ENCODE measurements at places on chromosomes 13 and 19. TPM values are rescaled to one million over a fixed set of nuclear protein-coding genes. Genes with fewer than 3 reads are reported as not detected.
A peak's percentile ranks its signal among the peaks of the same experiment; 100 is the strongest.

GRCh38 chr13:31044364-31045285 lies 112.2 kb downstream of the TEX26 start:
- DNase-seq, result peak; percentile 74

DNA sequence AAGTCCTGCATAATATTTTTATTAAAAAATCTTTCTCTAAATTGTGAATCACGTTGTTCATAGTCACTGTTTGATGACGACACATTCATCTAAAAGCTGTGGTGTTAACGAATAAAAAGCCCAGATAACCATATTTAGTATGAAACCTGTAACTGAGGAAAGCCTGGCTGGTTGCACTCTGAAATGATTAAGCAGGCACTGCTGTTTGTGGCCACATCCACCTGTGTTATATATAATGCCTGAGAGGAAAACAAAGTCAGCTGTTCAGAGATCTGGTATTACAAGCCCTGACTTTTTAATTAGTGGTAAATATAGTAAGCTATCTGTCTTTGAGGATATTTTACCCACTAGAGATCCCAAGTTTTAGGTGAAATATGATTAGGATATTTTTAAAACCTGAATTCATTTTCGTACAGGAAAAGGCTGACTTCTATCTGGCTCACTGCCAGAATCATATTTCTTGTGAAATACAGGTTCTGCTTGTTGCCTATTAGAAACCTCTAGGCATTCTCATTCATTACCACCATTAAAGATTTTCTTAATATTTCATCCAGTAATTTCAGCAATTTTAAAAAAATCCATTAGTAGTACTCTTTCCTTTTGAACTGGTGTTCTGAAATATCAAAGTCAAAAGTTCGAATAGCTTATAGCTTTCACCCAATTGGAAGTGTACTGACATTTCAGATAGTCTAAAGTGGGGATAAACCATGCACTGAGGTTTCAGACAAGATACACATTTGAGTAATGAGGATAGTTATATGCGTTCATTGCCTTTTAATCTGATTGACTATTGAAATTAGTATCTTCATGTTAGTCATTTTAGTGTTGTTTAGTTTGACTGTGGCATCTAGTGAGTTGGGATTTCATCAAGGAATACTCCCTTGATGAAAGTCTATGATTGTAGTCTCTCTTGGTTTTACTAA lies 79.7 kb downstream of the LMO7 start:
- DNase-seq, result no peak

- no peak for DNase-seq
Measured at GRCh38 chr13:21297447-21297846, 121.0 kb downstream of the MRPL57 start.

GRCh38 chr13:50699874-50700663 lies 143.4 kb downstream of the DLEU7 start:
- no peak for DNase-seq

DNA sequence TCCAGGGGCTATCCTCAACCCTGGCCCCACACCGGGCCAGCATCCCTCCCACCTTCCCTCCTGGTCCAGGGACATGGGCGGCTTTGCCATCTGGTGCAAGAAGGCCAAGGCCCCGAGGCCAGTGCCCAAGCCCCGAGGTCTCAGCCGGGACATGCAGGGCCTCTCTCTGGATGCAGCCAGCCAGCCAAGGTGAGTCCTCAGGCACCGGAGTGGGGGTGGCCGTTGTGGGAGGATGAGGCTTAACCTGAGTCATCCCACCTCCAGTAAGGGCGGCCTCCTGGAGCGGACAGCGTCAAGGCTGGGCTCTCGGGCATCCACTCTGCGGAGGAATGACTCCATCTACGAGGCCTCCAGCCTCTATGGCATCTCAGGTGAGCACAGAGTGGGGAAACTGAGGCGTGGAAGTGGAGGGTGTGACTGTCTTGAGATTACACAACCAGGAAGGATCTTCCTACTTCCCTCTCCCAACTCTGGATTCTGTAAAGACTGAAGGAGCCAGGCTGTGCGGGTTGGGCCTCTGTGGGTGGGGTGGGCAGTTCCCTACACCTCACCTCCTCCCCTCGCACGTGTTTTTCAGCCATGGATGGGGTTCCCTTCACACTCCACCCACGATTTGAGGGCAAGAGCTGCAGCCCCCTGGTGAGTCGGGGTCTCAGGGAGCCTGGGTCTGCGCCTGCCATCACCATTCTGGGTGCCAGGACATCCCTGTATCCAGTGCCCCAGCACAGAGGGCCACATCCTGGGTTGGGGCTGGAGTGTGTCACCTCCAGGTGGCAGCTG lies 3.8 kb downstream of the MVB12A start:
- no peak for DNase-seq

DNA sequence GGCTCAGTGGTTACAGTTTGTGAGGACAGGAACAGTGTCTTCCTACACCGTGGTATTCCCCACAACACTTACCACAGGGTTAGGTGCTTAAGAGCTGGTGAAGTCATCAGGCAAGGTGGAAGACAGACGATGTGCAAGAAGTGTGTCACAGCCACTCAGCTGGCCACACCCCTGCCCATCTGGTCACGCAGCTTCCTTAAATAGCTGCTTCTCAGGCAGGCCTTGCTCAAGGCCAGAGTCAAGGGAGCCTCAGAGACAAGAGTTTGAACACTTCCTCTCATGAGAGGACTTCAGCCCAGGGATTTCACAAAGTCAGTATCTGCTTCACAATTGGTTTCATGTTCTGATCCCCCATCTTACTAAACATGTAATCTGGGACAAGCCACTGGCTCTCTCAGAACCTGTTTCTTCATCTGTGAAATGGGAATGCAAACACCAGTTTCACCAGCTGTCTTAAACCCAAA lies 80.3 kb upstream of the FRY start:
- peak; percentile 50 for DNase-seq

DNA sequence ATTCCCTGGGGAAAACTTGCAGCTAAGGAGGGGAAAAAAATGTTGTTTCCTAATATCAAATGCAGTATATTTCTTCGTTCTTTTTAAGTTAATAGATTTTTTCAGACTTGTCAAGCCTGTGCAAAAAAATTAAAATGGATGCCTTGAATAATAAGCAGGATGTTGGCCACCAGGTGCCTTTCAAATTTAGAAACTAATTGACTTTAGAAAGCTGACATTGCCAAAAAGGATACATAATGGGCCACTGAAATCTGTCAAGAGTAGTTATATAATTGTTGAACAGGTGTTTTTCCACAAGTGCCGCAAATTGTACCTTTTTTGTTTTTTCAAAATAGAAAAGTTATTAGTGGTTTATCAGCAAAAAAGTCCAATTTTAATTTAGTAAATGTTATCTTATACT lies 33.6 kb downstream of the TNFSF11 start:
- no peak for DNase-seq

- DNase-seq, result no peak
Measured at GRCh38 chr13:50911081-50911631, 1.6 kb downstream of the RNASEH2B start.

DNA sequence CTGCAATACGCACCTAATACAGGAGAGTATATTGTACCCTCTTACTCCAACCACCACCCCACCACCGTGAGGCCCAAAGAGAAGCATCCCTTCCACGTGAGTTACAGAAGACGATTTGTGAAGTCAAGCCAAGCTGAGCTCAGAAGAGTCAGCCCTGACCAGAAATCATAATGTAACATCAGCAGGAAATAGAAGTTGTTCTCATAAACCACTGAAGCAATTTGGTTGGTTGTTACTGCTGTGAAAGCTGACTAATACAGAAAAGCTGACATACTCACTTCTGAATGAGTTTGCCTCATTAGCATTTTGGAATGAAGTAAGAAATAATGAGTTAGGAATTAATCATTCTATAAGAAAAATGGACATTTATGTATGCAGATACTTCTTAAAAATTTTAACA lies 749.4 kb upstream of the SLC10A2 start:
- no peak for DNase-seq

DNA sequence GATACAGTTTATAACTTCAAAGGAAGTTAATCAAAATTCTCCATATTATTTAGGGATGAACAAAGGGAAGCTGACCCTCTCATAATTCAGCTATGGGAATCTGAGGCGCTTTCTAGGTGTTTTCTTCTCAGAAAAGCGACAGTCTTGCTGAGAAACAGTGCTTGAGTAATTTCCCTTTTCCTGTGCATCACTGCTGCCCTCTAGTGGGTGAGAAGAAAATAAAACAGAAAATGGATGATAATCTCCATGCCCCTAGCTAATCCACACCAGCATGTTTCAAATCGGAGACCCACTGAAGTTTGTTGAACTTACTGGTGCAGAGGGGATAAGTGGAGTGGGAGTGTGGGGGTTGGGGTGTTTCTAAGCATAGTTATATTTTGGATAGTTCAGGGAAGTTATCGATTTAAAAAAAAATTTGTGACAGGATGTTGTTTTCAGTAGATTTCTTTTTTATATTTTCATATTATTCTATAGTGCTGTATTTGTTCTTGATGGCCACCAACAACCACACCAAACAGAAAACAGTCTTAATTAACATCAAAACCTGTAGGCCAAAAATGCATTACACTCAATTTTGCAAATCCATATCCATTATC lies 21.4 kb downstream of the LCP1 start:
- DNase-seq, result no peak

- no peak for DNase-seq
Measured at GRCh38 chr13:23995283-23996073, 98.2 kb upstream of the C1QTNF9B start.

- no peak for DNase-seq
Measured at GRCh38 chr19:12912571-12912970, 6.5 kb downstream of the SYCE2 start.

- no peak for DNase-seq
Measured at GRCh38 chr13:40680659-40681323, 14.3 kb upstream of the FOXO1 start.

- no peak for DNase-seq
Measured at GRCh38 chr13:80572923-80573316, 232.0 kb upstream of the SPRY2 start.

DNA sequence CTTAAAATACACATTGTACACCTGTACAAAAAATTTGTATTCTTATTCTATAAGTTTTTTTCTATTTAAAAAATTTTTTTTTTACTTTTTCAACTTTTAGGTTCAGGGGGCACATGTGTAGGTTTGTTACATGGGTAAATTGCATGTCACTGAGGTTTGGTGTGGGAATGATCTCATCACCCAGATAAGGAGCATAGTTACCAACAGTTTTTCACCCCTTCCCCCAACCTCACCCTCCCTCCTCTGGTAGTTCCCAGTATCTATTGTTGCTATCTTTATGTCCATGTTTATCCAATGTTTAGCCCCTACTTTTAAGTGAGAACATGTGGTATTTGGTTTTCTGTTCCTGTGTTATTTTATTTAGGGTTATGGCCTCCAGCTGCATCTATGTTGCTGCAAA lies 89.9 kb downstream of the CDK8 start:
- no peak for DNase-seq

GRCh38 chr19:21617740-21618339 lies 112.4 kb downstream of the ZNF429 start:
- DNase-seq, result no peak

DNA sequence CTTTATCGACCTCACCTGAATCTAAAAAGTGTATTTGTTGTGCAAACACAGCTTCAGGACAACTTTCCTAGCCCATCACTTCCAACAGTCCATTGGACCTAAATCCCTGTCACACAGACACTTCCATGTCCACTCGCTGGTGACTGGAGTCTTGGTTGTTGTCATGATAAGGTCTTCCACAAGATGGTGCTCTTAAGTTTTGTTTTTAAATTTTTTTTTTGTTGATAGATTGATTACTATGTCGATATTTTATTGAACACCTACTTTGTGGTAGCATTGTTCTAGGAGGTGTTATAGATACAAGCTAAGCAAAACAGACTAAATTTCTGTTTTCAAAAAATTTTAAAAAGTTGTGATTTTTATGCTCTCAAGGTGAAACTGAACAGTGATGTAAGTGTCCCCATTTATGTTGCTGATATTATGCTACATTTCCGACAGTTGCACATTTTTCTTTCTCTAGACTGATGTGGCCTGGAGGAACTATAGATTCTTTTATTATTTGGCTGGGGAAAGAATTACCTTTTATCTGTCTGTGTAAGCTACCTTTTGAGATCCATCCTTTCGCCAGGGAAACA lies 8.1 kb upstream of the ERICH6B start:
- DNase-seq, result no peak

GRCh38 chr13:34070544-34071303 lies 252.8 kb downstream of the RFC3 start:
- DNase-seq, result no peak

DNA sequence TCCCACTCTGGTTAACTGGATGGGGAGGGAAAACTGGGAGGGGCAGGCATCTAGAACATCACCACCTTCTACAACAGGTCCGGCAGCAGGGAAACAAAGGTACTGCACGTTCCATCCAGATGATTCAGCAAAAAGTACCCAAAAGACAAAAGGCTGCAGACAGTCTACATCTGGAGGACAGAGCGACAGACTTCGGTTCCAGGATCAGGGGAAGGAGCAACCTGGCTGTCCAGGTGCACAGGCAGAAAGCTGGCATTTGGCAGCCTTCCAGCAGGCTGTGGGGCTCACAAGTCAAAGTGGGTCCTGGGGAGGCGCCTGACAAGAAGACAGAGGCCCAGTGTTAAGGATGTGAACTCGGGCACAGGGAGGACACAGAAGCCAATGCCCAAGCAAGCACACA lies 202.9 kb downstream of the SUCLA2 start:
- no peak for DNase-seq

DNA sequence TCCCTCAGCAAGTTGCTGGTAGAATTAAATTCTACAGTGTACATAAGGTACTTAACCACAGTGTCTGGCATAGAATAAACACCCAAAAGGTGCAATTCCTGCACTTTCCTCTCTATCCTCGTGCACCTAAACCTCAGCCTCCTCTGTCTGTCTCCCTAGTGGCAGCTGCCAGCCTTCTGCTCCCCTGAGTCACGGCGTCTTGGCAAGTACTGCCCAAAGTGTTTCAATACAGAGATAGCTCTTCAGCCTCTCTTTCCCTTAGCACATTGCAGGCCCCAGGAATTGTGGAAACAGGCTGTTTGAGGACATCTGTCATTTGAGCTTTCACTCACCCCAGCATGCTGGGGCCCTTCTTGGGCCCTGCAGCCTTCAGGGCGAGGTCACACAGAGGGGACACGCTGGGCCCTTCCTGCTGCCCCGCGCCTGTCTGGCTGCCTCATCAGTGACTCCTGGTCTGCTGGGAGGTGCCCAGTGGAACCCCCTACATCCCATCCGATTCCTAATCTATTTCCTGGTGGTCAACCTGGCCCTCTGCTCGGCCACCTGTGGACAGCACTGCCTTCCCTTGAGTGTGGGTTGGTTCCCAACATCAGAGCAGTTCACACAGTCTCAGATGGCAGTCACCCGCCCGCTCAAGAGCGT lies 19.3 kb downstream of the COL4A2 start:
- no peak for DNase-seq

GRCh38 chr13:45473627-45474026 lies 8.9 kb downstream of the COG3 start:
- DNase-seq, result no peak

Gene NPHS1
- not detected for total RNA-seq

Gene C19orf18
- total RNA-seq, result 0.24 TPM

Gene ZNF541
- not detected for total RNA-seq

Gene SIGLEC8
- 0.31 TPM for total RNA-seq

Gene OR7A5
- total RNA-seq, result not detected

Gene CD177
- total RNA-seq, result not detected

Gene CEACAM3
- total RNA-seq, result 0.50 TPM

All from right lobe of liver (tissue), 6 donors.